ENCODE measurements at places on chromosomes 3 and 15.
A peak's percentile ranks its signal among the peaks of the same experiment; 100 is the strongest.

- no peak for DNase-seq
These were observed 12.1 kb downstream of the HEMK1 start for GRCh38 chr3:50581459-50581842.

GRCh38 chr3:148642214-148642613, 55.5 kb upstream of the AGTR1 start:
- DNase-seq, result no peak

GRCh38 chr3:190972840-190973270, 110.4 kb upstream of the GMNC start:
- no peak for DNase-seq

DNA sequence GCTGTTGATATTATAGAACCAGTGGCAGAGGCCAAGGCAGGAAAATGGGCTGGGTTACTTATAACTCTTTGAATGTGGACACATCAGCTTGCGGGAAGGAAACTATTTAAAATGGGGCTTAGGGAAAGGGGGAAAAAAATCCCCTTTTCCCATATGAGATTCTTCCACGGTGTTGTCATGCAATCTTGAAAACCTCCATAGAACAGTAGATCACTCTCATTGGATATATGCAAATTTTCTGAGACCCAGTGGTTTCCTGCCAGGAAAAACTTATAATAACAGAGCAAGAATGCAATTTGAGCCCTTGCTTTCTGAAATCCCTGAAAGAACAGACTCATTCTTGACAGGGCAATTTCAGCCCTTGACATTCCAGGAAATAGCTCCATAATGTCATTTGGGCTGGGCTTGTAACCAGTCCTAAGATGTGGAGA, 31.1 kb downstream of the TMEM212 start:
- DNase-seq, result no peak

DNA sequence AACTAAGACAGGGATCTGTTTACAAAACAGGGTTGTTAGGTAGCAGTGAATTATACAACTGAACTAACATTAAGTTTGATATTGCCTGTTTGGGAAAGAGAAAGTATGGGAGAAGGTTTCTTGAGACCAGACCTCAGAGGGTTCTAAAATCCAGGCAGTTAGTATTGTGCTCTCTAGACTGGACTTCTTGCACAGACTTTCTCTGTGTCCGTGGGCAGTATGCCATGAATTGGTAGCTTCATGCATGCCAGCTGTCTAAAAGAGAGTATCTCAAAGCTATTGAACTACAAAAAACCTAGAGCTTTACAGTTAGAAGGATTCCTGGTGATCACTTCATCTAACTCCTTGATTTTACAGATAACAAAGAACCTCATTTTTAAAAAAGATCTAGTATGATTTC, 12.5 kb downstream of the SAMD7 start:
- DNase-seq, result no peak

DNA sequence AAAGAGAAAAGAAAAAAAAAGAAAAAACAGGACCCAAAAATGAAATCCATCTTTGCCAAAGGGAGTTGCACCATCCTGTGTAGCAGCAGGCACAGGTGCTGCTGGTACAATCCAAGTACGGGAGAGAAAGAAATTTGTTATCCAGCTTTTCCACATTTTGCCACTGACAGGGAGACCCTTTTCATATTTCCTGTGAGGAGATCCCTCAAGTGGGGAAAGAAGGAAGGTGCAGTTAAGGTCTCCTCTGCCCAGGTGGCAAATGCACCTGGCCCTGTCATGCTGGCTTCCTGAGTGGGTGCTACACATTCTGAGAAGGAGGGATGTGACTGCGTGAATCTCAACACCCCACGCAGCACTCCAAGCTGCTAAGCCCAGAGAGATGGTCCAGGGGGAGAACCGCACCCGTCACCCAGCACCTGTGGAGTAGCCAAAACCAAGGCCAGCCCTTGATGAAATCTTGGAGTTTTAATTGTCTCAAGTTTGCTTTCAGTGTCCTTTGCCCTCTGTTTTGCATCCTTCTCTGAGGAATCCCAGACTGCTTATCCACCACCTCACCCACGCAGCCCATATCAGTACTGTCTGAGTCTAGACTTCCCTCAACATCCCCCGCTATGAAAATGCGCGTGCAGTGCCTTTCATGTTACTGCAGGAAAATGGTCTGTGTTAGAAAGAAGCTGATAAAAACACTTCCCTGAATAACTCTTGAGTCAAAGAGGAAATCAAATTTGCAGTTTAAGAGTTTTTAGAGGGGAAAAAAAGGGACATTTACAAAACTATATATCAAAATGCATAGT, 141.9 kb upstream of the THBS1 start:
- no peak for DNase-seq

- no peak for DNase-seq
These were observed 26.5 kb downstream of the MEF2A start for GRCh38 chr15:99592145-99592791.

DNA sequence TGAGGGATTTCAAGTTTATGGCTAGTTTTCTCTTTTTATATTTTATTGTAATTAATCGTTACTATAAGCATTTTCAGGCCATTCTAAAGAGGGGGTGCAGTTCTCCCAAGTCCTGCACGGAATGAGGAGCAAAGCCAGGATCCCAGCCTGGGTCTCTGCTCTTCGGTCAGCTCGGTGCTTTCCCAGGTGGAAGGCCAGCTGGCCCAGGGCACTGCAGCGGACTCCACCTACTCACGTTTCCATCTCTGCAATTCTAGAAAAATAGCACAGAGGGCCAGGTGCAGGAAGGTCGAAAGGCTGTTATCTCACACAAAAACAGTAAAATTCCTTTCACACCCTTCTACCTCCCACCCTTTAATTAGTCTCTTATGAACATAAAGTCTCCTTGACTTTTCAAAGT, 59.5 kb upstream of the HES1 start:
- no peak for DNase-seq

GRCh38 chr3:134002306-134002705, 27.4 kb downstream of the SLCO2A1 start:
- DNase-seq, result no peak

DNA sequence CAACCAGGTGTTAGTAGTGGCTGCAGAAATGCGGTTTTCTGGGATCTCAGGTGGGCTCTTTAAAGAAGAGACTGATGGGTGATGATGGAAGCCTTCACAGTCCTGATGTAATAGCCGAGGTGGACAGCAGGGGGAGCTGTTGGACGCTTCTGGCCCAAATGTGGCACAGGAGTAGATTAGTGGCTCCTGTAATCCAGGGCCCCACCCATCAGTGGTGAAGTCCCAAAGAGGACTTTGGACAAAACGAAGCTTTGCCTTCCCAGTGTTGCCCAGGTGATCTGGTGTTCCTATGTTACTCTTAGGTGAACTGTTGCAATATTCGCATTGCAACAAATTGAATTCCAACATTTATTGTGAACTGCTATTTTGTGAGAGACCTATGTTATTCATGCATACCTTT, 31.8 kb upstream of the MYZAP start:
- peak; percentile 11 for DNase-seq

Measured in NCI-H1436 (cell line).